Stimulated activated CD4-positive, alpha-beta T cell treated with anti-CD3 and anti-CD28 coated beads, Interleukin-1b, Interleukin-23, amount 100 ng/mL, for 1 hour (primary cell): ENCODE measurements at places on chromosomes 5 and 9.

- no peak for DNase-seq
Observed at GRCh38 chr5:10607023-10607665, 43.3 kb downstream of the ANKRD33B start.

- no peak for DNase-seq
Observed at GRCh38 chr5:72465066-72465465, 42.1 kb downstream of the ZNF366 start.

GRCh38 chr9:13149454-13149853 lies 130.0 kb downstream of the MPDZ start:
- DNase-seq: no peak

- no peak for DNase-seq
Observed at GRCh38 chr9:126551812-126552211, 61.9 kb upstream of the LMX1B start.

GRCh38 chr9:111037708-111038330 lies 451 bp downstream of the LPAR1 start:
- no peak for DNase-seq

GRCh38 chr9:21983561-21983935 lies 10.6 kb downstream of the CDKN2A start:
- DNase-seq: no peak

DNA sequence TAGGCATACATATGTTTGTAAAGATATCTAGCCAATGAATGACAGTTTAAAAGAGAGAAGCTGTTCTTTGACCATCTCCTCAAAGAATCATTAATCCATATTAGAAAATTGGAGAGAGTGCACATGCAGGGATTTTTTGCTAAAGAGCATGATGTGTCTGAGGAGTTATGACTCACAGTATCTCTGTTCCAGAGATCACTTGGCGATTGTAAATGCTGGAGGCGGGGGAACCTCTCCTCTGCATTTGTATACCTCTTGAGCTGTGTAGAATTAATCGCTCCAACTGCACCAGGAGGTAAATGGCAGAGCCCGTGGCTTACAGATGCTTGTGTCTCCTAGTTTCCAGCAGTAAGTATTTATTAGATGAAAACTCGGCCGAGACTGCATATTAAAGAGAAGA lies 3.6 kb upstream of the SPATA31D1 start:
- no peak for DNase-seq

DNA sequence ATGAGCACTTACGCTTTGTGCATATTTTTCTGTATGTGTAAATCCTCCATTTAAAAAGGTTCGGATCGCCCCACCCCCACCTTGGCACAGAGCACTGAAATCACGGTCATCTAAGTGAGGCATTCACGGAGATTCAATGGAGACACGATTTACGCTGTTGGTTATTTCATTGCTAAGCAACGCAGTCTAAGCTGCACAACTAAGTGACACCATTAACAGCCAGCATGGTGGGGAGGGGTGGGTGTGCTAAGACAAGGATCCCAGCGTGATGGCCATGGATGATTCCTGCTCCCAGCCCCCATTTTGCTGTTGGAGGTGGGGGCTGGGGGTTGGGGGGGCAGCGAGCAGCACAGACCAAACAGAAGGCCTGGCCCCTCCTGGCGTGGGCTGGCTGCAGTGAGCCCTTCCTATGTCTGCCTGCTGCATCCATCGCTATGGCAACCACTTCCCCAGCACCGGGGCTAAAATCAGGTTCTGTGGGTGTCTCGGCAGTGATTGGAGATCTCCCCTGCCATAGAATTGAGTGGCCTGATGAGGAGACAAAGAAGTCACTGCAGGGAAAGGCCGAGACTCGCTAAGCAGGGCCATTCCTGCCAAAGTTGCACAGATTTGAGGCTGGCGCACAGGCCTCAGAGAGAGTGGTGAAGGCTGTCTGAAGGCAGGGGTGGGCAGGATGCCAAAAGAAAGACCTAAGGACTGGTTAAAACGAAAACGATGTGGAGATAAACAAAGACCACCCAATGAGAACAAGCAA lies 14.3 kb upstream of the MARCHF6 start:
- DNase-seq: no peak

- DNase-seq: no peak
Observed at GRCh38 chr9:88018101-88018500, 43.8 kb upstream of the CDK20 start.

DNA sequence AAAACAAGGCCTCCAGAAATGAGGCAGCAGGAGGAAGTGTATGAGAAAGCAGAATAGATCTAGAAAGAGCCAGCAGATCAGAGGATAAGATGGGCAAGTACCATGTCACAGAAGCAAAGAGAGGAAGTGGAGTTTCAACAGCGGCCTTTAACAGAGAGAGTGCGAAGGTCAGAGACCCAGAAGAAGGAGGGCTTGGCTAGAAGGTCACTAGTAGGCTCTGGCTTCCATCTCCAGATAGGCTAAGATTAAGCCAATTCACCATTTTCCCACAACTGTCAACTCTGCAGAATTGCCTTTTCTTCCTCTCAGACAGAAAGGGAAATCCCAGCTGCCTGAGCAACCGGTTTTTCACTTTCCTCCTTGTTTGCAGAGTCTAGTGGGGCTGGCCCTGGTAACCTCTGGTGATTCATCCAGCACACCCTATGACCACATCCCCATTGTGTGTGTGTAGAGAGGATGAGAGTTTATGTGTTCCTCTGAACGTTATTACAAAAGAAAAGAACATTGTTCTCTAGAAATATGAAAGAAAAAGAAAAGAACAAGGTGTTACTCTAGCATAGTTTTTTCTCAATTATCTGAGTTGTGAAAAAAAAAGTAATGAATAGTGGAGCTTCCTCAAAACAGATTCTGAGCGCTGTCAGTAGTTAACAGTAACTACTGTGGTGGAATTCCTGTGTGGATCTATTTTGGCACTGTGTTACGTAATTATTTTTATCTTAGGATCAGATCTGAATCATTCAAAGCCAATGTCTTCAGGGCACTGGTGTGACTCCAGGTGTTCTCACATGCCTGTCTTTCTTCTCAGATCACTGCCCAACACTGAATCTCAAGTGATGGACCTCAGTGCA lies 220.4 kb downstream of the ARRDC3 start:
- peak; percentile 26 for DNase-seq

- no peak for DNase-seq
Observed at GRCh38 chr9:95090023-95090791, 227.3 kb downstream of the FANCC start.

DNA sequence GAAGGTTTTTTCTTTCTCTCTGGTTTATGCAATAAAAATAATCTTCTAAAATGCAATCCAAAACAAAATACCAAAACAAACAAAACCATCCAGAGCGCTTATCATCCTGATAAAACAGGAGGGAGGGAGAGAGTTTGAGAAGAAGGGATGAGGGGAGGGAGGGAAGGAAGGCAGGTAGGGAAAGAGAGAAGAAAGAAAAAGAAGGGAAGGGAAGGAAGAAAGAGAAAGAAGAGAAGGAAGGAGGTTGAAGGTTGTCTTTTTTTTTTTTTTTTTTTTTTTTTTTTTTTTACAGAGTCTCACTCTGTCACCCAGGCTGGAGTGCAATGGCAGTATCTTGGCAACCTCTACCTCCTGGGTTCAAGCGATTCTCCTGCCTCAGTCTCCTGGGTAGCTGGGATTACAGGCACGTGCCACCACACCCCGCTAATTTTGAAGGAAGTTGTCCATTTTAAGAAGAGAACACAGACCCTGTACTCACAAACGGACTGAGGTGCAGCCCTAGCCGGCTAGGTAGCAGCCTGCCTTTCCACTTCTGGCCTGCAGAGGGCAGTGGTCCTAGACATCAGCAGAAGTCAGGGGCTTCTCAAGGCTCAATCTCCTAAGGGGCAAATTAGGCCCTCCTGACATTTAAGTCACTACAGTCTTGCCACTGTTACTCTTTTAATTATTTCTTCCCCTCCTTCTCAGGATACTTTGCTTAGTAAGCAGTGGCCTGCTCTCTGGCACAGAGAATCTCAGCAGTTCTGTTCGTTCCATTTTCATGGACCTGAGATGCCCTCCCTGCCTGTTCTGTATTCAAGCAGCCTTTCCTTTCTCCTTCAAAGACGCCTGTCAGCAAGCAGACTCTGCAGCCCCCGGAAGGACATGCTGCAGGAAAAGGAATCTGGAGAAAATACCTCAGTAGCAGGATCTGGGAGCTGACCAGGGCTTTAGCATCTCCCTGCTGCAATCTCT lies 76.4 kb downstream of the EPB41L4B start:
- peak; percentile 12 for DNase-seq

DNA sequence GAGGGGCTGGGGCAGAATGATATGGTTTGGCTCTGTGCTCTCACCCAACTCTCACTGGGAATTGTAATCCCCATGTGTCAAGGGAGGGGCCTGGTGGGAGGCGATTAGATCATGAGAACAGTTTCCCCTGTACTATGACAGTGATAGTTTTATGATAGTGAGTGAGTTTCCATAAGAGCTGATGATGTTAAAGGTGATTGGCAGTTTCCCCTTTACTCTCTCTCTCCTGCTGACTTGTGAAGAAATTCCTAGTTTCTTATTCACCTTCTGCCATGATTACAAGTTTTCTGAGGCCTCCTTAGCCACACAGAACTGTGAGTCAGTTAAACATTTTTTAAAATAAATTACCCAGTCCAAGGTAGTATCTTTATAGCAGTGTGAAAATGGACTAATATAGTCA lies 120.4 kb upstream of the CDH9 start:
- no peak for DNase-seq

GRCh38 chr5:142998316-142999020 lies 228.3 kb downstream of the ARHGAP26 start:
- DNase-seq: no peak

GRCh38 chr5:36777105-36777757 lies 99.3 kb upstream of the NIPBL start:
- no peak for DNase-seq
